ENCODE measurements at places on chromosomes 7 and 10.

DNA sequence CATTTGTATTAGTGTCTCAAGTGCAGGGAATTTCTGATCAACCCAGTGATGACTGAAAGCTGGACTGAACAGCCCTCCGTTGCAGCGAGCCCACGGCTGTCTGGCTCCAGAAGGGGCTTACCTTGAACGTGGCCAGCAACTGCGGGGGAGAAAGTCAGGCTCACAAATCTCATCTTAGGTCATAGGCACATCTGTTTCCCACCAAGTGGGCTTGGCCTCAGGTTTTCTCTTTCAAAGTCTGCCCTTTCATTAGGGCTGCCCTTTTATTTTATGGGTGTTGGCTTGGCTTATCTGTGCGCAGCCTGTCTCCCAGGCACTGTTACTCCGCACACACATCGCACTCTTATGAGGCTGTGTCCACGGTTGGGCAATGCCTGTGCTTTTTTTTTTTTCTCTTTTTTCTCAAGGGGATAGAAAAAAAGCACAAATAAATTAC is 178.0 kb downstream of the JCAD start:
- DNase-seq, result no peak

GRCh38 chr7:47884675-47885074 is 63.6 kb downstream of the PKD1L1 start:
- DNase-seq, result no peak

DNA sequence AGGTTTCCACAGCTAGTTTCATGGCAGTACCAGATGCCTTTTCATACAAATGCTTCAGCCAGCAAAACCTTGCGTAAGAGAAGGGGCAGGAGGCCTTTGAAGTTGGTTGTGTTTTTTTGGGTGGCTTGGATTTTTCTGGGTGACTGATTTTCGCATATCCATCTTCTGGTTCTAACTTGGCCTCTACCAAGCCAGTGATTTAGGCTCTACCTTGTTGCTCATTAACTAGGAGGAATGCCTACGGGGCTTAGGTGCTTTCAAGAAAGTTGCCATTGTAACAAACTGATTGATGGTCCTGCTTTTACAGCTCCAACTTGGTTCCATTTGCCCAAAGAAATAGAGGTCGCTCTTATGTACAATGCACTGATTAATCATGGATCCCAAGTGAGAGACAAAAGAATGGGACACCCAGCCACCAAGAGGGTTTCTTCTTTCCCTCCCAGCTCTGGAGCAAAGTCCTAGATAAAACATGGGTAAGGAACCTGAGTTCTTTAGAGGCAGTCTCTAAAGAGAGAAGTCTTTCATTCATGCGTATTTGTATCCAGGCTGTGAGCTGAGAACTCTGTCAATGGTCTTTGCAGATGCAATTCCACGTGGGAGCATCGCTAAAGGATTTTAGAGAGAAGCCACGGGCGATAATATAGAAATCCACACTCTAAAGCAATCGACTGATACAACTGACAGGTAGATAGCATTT is 92.1 kb upstream of the FGFR2 start:
- no peak for DNase-seq

DNA sequence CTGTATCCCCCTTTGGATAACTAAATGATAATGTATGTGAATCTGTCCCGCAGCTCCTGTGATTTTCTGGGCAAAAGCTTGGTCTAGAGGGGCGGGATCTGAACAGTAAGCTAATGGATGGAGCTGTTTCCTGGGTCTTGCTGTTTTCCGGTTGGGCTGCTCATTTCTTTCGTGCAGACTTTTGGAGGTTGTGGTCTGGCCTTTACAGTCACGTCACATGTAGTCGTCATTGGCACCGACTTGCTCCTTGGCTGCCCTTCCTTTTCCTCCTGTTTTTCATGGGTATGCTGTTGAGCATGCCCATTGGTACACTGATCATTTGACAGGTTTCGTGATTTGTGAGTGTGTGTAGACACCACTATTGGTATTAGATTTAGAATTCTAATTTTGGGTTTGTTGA is 2.0 kb downstream of the FBH1 start:
- no peak for DNase-seq

DNA sequence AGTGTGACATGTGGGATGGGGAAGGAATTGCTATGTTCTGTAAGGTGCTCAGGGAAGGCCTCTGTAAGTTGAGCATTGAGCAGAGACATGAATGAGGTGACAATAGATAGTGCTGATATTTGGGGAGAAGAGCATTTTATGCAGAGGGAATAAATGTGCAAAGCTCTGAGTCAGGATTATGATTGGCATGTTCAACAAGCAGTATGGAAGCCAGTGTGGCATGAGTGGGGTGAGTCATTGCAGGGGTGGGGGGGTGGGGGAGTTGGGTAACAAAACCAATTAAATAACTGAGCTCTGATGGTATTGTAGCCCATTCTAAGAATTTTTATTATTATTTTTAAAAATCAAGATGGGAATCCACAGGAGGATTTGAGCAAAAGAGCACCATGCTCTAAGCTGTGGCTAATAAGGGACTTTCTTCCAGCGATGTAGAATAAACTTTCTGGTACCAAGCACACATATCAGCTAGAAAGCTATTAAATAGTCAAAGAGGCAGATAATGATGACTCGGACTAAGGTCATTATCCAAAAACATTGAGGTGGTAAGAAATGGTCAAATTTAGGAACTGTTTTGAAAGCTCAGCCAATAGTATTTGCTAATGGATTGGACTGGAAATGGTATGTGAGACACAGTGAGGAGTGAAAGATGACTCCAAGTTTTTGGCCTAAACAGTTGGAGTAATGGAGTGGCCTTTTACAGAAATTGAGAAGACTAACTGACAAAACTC is 96.4 kb downstream of the PRKG1 start:
- DNase-seq, result no peak

GRCh38 chr10:73917566-73918305 is 6.8 kb downstream of the PLAU start:
- no peak for DNase-seq
